Type B pancreatic cell (in vitro differentiated cells): ENCODE measurements at places on chromosomes 12 and 14.
A peak's percentile ranks its signal among the peaks of the same experiment; 100 is the strongest.

GRCh38 chr12:11785712-11786111, 136.2 kb downstream of the ETV6 start:
- H3K4me3 ChIP-seq = no peak overlapping the region
- no peak overlapping the region for H3K27ac ChIP-seq
- H3K27me3 ChIP-seq = no peaks in the 10 kb centered on the region
- no peak for DNase-seq

- no peak overlapping the region for H3K27ac ChIP-seq
- H3K27me3 ChIP-seq = peaks cover 2% of the 10 kb centered on the region
- peaks cover 19% of the 10 kb centered on the region for H3K4me1 ChIP-seq
- DNase-seq = no peak
Measured at GRCh38 chr14:81727218-81727617, 193.6 kb upstream of the SEL1L start.

- H3K4me1 ChIP-seq = no peaks in the 10 kb centered on the region
- H3K27me3 ChIP-seq = no peaks in the 10 kb centered on the region
- no peak for DNase-seq
- H3K36me3 ChIP-seq = no peaks in the 10 kb centered on the region
Measured at GRCh38 chr14:90743425-90743824, 72.8 kb downstream of the TTC7B start.

GRCh38 chr12:8596561-8596960, 16.1 kb downstream of the AICDA start:
- H3K27me3 ChIP-seq = peaks cover 4% of the 10 kb centered on the region
- no peak overlapping the region for H3K27ac ChIP-seq
- no peaks in the 10 kb centered on the region for H3K4me1 ChIP-seq
- no peak overlapping the region for H3K4me3 ChIP-seq

DNA sequence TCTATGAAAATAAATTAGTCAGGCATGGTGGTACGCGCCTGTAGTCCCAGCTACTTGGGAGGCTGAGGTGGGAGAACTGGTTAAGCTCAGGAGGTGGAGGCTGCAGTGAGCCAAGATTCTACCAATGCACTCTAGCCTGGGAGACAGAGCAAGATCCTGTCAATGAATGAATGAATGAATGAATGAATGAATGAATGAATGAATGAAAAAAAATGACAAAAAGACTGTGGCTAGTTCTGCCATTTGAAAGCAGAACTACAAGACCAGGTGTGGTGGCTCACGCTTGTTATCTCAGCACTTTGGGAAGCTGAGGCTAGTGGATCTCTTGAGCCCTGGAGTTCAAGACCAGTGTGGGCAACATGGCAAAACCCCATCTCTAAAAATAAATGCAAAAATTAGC, 32.2 kb upstream of the NPFF start:
- DNase-seq = no peak
- H3K27ac ChIP-seq = no peak overlapping the region
- no peak overlapping the region for H3K4me3 ChIP-seq

DNA sequence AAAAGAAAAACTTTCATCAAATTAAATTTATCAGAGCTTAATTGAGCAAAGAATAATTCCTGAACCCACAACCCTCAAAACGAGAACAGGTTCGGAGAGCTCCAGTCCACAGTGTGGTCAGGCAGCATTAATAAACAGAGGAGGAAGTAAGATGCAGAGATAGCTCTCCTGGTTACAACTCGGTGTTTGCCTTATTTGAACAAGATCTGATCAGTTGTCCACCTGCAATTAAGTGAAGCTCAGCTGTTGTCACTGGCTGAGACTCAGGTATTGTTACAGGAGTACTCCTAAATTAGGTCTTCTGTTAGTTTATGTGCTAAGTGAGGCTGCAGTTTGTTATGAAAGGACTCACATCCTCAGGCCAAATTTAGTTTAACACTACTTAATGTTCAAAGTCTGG, 451.4 kb upstream of the PDE3A start:
- peaks cover 9% of the 10 kb centered on the region for H3K36me3 ChIP-seq
- DNase-seq = no peak
- peak overlapping the region; percentile 7 for H3K27ac ChIP-seq
- no peak overlapping the region for H3K4me3 ChIP-seq
- peaks cover 8% of the 10 kb centered on the region for H3K27me3 ChIP-seq
- peaks cover 19% of the 10 kb centered on the region for H3K4me1 ChIP-seq

DNA sequence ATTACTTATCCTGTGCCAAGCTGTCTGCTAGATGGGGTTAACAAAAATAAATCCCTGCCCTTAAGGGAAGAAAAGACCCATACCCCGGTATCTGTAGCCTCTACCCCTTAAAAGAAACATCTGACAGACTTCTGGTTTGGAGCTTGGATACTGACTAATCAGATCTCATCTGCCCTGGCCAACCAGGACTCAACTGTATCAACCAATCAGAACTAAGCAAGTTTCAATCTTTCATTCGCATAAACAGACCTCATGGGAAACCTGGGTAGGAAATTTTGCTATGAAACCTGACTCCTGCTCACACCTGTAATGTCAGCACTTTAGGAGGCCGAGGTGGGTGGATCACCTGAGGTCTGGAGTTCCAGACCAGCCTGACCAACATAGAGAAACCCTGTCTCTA, 26.4 kb upstream of the PRMT8 start:
- no peak for DNase-seq
- no peaks in the 10 kb centered on the region for H3K36me3 ChIP-seq
- no peak overlapping the region for H3K27ac ChIP-seq
- H3K4me1 ChIP-seq = no peaks in the 10 kb centered on the region
- H3K27me3 ChIP-seq = peaks cover 73% of the 10 kb centered on the region

- no peaks in the 10 kb centered on the region for H3K36me3 ChIP-seq
- no peak overlapping the region for H3K4me3 ChIP-seq
- peaks cover 41% of the 10 kb centered on the region for H3K27me3 ChIP-seq
- DNase-seq = no peak
- peaks cover 12% of the 10 kb centered on the region for H3K4me1 ChIP-seq
- H3K27ac ChIP-seq = no peak overlapping the region
Measured at GRCh38 chr12:109606320-109607028, 32.9 kb downstream of the MVK start.

DNA sequence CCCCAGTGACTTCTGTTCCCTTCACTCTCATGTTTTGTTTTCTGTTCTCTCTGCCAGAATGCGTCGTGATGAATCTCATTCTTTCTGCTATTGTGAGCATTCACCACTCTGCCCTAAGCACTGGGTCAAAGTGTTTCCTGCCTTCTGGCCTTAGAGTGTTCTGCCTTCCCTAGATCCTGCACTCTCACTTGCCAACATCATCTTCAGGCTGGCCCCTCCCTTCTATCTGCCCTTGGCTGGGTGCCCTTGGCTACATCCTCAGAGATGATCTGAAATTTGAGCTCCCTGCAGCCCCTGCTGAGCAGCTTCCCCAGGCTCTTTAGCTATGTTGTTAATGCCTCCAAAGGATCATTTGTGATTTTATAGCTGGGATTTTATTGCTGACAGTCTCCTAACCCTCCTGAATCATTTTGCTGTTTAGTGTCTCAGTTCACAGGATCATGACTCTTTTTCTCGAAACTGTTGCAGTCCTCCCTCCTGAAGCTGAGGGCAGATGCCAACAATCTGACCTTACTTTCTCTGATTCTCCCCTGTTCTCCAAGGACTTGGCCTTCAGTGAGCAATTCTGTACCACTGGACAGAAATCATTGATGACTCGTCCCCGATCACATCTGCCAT, 4.5 kb downstream of the DHRS2 start:
- no peak overlapping the region for H3K4me3 ChIP-seq
- H3K27ac ChIP-seq = no peak overlapping the region
- DNase-seq = no peak
- H3K36me3 ChIP-seq = no peaks in the 10 kb centered on the region
- H3K4me1 ChIP-seq = no peaks in the 10 kb centered on the region

DNA sequence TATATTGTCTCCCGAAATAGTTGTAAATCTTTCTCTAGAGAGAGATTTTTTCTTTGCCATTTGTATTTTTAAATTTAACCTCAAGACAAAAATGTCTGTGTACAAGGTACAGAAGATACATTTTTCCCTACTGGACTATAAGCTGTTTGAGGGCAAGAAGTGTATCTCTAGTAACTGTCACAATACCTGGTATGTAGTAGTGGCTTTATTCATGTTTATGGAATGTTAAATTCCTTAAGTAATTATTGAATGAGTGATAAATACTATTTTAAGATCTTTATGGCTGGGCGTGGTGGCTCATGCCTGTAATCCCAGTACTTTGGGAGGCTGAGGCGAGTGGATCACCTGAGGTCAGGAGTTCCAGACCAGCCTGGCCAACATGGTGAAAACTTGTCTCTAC, 24.4 kb upstream of the CDK17 start:
- no peak overlapping the region for H3K4me3 ChIP-seq
- no peaks in the 10 kb centered on the region for H3K36me3 ChIP-seq
- no peak overlapping the region for H3K27ac ChIP-seq
- H3K27me3 ChIP-seq = no peaks in the 10 kb centered on the region

DNA sequence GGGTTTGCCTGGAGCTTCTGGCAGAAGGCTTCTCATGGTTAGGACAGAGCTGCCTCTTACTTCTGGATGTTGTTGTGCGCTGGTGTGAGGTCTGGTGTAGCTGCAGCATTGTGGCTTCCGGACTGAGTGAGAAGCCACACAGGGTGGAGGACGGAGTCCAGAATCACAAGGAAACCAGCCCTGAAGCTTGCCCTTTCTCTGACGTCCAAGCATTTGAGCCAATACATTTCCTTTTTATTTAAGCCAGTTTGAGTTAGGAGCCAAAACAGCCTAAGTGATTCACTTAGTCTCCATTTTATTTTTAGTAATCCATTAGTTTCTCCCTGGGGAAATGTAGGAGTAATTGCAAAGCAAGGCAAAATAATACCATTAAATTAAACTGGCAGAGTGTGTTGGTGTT, 402.4 kb upstream of the RGS6 start:
- peaks cover 9% of the 10 kb centered on the region for H3K4me1 ChIP-seq
- H3K36me3 ChIP-seq = peaks cover 4% of the 10 kb centered on the region
- H3K4me3 ChIP-seq = no peak overlapping the region
- no peaks in the 10 kb centered on the region for H3K27me3 ChIP-seq
- H3K27ac ChIP-seq = no peak overlapping the region

DNA sequence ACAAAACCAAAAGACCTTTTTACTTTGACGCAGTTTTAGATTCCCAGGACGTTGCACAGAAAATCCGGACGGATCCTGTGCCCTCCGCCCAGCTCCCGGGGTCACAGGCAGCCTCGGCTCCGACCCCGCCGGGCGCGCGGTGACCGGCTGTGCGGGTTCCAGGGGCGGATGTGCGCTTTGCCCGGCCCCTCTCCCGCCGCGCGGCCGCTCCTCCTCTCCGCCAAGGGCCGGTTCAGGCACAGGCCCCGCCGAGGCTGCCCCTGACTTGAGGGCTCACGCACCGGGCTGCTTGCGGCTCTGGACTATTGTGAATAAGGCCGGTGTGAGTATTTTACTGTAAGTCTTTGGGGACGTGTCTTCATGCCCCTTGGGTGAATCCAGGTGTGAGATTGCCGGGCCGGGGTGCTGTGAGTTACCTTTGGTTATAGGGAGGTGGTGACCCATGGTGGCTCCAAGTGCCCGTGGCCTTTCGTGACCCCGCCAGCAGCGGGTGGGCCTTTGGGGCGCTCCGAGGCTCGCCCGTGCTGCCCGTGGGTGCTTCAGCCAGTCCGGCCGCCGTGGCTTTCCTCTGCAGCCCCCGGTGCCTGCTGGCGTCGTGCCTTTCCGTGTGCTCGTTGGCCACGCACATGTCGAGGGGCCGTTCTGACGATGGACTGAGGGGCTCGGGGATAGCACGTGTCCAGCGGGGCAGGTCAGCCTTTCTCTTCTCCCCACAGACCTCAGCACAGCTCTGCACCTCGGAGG, 45.9 kb downstream of the NOC4L start:
- peaks cover 3% of the 10 kb centered on the region for H3K4me1 ChIP-seq
- H3K36me3 ChIP-seq = no peaks in the 10 kb centered on the region
- no peak for DNase-seq
- peak overlapping the region; percentile 84 for H3K4me3 ChIP-seq
- H3K27ac ChIP-seq = no peak overlapping the region
- H3K27me3 ChIP-seq = peaks cover 67% of the 10 kb centered on the region

GRCh38 chr12:14852880-14853279, 9.6 kb upstream of the ART4 start:
- no peak for DNase-seq
- H3K27me3 ChIP-seq = peaks cover 16% of the 10 kb centered on the region
- H3K4me1 ChIP-seq = peaks cover 35% of the 10 kb centered on the region
- H3K36me3 ChIP-seq = peaks cover 21% of the 10 kb centered on the region

DNA sequence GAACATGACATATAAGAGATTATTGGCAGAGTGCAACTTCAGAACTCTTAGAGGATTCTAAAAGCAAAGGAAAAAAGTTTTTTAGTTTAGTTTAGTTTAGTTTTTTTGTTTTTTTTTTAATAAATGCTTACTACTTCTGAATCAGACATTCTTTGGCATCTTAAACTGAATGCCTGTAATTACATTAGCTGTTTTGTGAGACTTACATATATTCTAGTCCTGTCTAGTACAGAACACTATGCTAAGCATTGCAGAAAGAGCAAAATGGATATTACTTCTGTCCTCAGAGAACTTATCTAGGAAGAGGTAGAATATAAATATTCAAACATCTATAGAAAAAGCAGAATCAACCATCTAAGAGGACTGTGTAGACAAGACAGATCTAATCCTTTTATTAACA, 133.2 kb downstream of the RAD51B start:
- no peak overlapping the region for H3K27ac ChIP-seq
- H3K4me1 ChIP-seq = peaks cover 12% of the 10 kb centered on the region
- H3K36me3 ChIP-seq = peaks cover 19% of the 10 kb centered on the region

DNA sequence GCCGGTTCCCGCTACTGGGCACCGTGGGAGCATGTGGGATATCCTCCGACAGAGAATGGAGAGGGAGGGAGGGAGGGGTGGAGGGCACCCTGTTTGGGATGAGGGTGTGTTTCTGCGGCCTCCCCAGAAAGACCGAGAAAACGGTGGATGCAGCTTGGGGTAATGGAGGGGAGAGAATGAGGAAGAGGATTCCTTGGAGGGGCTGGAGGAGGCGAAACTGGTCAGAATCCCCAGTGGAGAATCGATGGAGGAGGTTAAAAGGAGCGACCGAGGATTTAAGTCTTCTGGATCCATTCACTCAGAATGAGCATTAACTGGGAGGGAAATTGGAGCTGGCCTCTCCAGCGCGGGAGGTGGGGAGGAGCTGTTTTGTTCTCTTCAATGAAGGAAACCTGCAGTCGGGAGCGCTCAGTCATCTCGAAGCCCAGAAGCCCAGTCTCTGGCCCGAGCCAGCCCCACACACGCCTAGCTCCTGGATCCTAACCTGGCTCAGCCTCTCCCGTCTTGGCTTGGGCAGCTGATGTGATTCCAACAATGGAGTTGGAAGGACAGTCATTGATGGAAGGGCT, 581 bp downstream of the ARG2 start:
- no peak for DNase-seq
- peaks cover 19% of the 10 kb centered on the region for H3K4me1 ChIP-seq
- H3K36me3 ChIP-seq = peaks cover 9% of the 10 kb centered on the region
- no peaks in the 10 kb centered on the region for H3K27me3 ChIP-seq
- peak overlapping the region; percentile 96 for H3K4me3 ChIP-seq

DNA sequence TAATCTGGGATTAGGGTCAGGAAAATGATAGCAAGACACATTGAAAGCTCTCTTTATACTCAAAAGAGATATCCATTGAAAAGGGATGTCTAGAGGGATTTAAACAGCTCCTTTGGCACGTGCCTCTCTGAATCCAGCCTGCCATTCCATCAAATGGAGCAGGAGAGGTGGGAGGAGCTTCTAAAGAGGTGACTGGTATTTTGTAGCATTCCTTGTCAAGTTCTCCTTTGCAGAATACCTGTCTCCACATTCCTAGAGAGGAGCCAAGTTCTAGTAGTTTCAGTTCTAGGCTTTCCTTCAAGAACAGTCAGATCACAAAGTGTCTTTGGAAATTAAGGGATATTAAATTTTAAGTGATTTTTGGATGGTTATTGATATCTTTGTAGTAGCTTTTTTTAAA, 25.4 kb upstream of the PLEKHD1 start:
- H3K4me1 ChIP-seq = no peaks in the 10 kb centered on the region
- H3K36me3 ChIP-seq = peaks cover 14% of the 10 kb centered on the region
- peak overlapping the region; percentile 18 for H3K27ac ChIP-seq
- H3K4me3 ChIP-seq = no peak overlapping the region
- H3K27me3 ChIP-seq = no peaks in the 10 kb centered on the region
